ENCODE measurements at places on chromosomes 3 and 15. TPM values are rescaled to one million over a fixed set of nuclear protein-coding genes. Genes with fewer than 3 reads are reported as not detected.

GNB4 gene
- 0.33 TPM for total RNA-seq

ISLR gene
- not detected for total RNA-seq

GRCh38 chr3:135871311-135871710 is 94.2 kb upstream of the PPP2R3A start:
- DNase-seq = no peak

GOLGA6L7 gene
- total RNA-seq = not detected

- no peak for DNase-seq
Measured at GRCh38 chr3:52393959-52394670, 50.8 kb downstream of the SEMA3G start.
